ENCODE measurements at places on chromosomes 1 and 21. TPM values are rescaled to one million over a fixed set of nuclear protein-coding genes. Genes with fewer than 3 reads are reported as not detected.

The FAM177B gene
- not detected for total RNA-seq

The GUCA2A gene
- not detected for total RNA-seq

The UBXN10 gene
- not detected for total RNA-seq

The NTMT2 gene
- not detected for total RNA-seq

The SH3GLB1 gene
- total RNA-seq: 13.5 TPM

The CRP gene
- not detected for total RNA-seq

The HFM1 gene
- not detected for total RNA-seq

The PTPRU gene
- 18.3 TPM for total RNA-seq

The LDLRAD1 gene
- not detected for total RNA-seq

The CALML6 gene
- total RNA-seq: not detected

The ADORA1 gene
- 0.47 TPM for total RNA-seq

The NKAIN1 gene
- 0.68 TPM for total RNA-seq

The SLC19A1 gene
- total RNA-seq: 16.3 TPM

The TNFRSF4 gene
- total RNA-seq: not detected

The SELENBP1 gene
- total RNA-seq: 5.8 TPM

The CFHR4 gene
- total RNA-seq: not detected

The RC3H1 gene
- total RNA-seq: 8.8 TPM

The FCAMR gene
- not detected for total RNA-seq

Data from H4 (cell line).